GM06990 (cell line): ENCODE measurements at places on chromosomes 5 and 9.

DNA sequence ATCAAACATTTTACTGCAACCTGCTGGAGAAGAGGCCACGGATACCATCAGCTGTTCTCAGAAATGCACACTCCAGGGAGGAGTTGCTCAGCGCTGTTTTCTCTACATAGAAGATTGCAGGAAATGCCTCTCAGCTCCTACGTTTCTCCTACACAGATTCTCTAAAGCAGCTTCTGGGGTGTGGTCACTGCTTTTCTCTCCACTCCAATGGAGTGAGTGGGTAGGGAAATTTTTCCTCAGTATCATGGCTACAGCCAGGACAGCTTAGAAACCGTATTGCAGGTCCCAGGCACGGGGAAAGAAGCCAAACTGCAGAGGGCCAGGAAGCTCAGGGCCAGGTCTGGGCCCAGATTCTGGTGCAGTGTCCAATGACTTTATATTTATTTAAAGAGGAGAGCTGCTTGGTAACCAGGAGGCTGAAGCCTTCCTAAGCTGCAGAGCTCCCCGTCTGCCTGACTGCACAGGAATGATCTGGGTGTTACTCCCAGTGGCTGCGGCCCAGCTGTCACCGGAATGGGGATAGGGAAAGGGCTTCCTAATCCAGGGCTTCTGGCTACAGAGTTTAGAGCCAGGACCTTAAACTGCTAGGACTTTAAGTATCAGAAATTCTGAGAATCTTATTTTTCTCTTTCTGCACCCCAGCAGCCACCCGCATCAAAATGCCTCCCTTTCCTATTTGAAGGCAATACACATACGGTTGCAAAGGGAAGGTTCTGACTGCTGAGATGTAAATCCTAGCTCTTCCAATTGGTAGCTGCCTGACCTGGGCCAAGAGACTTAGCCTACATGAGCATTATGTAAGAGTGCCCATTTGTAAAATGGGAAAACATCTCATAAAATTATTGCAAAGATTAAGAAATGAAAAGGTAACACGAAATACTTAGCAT lies 1.4 kb upstream of the SPTAN1 start:
- DNase-seq, result no peak

- no peak for DNase-seq
These were observed 193.1 kb downstream of the SLC12A2 start for GRCh38 chr5:128276537-128277216.

GRCh38 chr5:125609011-125609410 lies 814.2 kb upstream of the GRAMD2B start:
- no peak for DNase-seq

- DNase-seq, result no peak
These were observed 55.3 kb downstream of the RPS23 start for GRCh38 chr5:82222597-82223574.

- DNase-seq, result no peak
These were observed 9.3 kb upstream of the CCL21 start for GRCh38 chr9:34719021-34719768.

DNA sequence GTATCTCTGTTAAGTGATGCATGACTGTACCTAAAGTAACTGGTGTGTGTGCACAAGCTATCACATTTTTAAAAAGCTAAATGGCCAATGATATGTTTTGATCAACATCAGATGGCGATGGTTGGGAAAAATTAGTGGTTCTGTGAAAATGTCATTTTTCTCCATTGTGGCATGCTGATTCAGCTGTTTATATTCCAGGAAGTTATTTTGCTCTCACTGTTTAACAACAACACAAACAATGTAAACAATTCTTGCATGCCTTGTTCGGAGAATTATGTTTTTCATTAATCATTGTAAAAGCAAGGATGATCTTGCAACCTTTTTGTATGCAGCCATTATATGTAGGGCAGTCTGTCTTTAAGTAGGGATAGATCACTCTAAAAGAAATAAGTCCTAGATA lies 106.1 kb upstream of the LHFPL2 start:
- no peak for DNase-seq

DNA sequence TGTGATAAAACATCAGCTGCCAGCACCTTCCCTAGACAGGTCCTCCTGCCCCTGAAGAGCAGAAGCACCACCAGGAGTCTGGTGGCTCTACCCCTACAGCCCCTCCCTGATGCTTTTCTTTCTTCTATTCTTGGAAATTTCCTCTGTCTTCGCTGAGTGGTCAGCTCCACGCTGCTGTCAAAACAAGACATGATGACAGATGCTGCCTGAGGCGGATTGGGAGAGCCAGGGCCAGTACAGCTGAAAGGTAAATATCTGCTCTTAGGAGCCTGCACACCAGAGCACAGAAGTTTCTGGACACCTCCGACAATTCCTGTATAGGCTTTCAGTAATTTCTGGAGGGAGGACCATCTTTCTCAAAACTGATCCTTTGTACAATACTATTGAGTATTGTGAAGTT lies 4.7 kb upstream of the OR1Q1 start:
- no peak for DNase-seq

GRCh38 chr5:15676591-15676990 lies 176.6 kb downstream of the FBXL7 start:
- no peak for DNase-seq

DNA sequence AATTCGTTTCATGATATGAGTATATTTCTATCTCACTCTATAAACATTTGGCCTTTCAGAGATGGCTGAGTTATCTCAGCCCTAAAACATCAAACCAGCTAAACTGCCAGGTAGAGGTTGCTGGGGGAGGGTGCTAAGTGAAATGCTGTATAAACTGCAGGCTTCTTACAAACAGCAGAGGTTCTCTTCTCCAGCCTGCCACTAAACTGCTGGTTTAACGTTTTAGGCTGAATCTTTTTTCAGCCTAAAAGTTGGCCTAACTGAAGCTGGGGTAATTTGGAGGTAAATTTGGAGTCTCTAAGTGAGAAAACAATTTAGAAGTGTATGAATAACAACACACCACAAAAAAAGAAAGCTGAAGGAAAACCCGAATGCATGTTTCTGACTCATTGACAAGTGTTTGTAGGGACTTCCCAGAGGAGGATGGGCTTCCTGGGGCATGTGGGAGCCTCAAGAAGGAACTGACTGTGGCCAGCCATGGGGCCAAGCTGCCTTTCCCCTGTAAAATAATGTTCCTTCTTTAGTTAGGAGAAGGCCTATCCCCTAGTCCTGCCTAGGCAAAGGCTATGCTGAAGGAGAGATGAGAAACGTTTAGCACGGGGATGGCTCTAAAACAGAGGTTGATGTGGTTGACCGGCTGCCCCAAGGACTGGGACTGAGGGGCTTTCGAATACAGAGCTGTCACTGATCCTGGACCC lies 44.3 kb downstream of the SLC28A3 start:
- DNase-seq, result peak; percentile 38

DNA sequence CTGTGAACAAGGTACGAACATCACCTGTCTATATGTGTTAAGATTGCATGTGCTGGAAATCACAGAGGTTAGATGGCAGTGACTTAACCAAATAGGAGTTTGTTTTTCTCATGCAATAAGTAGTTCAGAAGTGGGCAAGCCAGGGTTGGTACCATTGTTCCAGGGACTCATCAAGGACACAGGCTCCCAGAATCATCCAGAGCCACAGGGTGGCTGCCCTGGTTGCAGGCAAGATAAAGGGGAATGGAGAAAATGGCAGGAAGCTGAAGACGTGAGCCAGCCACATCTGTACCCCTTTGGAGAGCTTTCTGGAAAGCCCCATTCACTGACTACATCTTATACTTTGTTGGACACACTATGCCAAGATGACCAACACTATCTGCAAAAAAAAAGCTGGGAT lies 126.0 kb upstream of the IL12B start:
- DNase-seq, result peak; percentile 29

GRCh38 chr5:54491326-54491725 lies 26.2 kb upstream of the SNX18 start:
- no peak for DNase-seq

GRCh38 chr9:136695435-136695895 lies 8.2 kb upstream of the AGPAT2 start:
- DNase-seq, result no peak

GRCh38 chr5:143449772-143450171 lies 46.3 kb upstream of the NR3C1 start:
- DNase-seq, result no peak

- DNase-seq, result no peak
These were observed 129.1 kb downstream of the MACROH2A1 start for GRCh38 chr5:135269931-135270421.

GRCh38 chr5:178086266-178086665 lies 27.1 kb upstream of the N4BP3 start:
- DNase-seq, result no peak

DNA sequence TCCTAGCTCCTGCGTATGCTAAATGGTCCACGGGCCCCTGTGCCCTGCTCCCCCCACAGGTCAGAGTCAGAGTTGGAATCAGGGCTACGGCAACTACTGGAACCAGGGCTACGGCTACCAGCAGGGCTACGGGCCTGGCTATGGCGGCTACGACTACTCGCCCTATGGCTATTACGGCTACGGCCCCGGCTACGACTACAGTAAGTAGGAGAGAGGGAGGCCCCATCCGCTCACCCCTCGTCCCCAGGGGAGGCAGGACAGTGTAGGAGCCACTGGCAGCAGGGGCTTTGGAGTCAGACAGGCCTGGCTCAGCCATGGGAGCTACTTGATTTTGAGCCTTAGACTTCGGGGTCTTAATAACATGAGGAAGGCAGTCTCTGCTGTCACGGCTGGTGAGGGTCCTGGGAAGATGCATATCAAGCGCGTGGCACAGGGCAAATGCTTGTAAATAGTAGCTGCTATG lies 5.8 kb downstream of the HNRNPAB start:
- no peak for DNase-seq

GRCh38 chr9:72334658-72335337 lies 30.2 kb downstream of the ZFAND5 start:
- DNase-seq, result no peak

DNA sequence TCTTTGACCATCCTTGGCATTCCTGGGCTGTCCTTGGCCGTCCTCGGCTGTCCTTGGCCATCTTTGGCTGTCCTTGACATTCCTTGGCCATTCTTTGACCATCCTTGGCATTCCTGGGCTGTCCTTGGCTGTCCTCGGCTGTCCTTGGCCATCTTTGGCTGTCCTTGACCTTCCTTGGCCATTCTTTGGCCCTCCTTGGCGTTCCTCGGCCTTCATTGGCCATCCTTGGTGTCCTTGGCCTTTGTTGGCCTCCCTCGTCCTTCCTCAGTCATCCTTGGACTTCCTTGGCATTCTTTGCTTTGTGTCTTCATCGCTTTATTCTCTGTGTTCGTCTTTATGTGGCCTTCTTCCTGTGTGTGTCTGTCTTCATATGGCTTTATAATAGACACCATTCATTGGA lies 20.7 kb downstream of the NDUFS6 start:
- DNase-seq, result no peak

DNA sequence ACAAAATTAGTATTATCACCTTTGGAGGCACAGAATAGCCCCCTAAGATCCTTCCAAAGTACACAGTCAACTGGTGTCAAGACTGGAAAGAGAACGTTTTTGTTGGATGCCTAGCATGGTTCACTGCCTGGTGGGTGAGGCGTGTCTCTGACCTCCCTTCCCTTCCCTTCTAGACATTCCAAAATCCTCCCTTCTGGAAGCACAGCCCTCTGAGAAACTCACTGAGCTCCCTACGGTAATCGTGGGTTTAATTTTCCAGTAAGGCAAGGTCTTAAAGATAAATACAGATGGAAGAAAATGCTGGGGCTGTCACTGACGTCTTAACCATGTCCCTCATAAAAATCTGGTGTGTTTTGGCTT lies 138.8 kb downstream of the LIFR start:
- DNase-seq, result no peak
